NCI-H1092 (cell line): ENCODE measurements at places on chromosomes 1 and 21.

DNA sequence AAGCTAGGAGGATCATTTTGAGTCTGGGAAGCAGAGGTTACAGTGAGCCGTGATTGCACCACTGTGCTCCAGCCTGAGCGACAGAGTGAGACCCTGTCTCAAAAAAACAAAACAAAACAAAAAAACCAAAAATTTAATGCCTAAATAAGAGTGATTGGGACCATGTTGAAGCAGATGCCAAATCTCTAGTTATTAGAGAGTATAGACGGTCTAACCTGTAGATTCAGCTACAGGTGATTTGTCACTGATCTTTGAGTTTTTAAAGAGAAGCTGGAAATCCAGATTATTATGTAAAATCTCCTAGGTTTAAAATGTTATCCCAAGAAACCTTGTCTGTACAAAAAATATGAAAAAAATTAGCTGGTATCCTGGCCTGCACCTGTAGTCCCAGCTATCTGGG is 11.5 kb downstream of the HDAC1 start:
- DNase-seq, result no peak

DNA sequence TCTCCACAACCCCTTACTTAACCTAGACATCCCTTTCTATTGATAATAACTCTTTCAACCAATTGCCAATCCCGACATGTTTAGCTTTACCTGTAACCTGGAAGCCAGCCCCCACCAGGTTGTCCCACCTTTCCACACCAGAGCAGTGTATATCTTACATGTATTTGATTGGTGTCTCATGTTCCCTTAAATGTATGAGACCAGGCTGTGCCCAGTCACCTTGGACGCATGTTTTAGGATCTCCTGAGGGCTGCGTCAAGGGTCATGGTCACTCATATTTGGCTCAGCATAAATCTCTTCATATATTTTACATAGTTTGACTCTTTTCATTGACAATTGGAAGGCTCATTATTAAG is 5.3 kb upstream of the SLC19A1 start:
- DNase-seq, result no peak

GRCh38 chr1:110341146-110341871 is 2.1 kb downstream of the RBM15 start:
- no peak for DNase-seq

DNA sequence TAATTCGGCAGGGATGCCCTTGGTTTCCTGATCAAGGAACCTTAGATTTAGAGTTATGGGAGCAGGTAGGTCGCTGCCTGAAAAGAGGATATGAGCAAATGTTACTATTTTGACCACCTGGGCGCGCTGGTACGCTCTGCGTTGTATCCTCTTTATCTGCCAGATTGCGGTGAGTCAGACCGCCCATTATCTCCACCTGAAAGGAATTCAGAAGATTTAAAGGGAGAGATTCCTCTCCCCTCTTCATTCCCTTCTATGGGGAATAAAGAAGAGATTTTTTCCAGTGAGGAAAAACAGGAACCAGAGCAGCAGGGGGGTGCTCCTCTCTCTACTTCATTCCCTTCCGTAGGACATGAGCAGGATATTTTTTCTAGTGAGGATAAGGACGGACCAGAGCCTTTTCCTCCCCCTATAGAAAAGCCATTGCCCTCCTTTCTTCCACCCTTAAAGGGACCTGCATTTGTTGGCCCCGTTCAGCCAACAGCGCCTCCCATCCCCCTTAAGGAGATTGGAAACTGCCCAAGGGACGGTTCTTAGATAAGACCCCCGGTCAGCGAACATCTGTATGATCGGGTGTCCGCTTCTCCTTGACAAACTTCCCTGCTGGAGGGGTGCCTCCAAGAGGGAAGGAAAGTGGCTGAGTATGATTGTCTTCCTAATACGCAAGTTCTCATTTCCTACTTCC is 34.1 kb downstream of the CLCA1 start:
- DNase-seq, result no peak

GRCh38 chr21:33825915-33826314 is 89.7 kb downstream of the ATP5PO start:
- DNase-seq, result no peak

DNA sequence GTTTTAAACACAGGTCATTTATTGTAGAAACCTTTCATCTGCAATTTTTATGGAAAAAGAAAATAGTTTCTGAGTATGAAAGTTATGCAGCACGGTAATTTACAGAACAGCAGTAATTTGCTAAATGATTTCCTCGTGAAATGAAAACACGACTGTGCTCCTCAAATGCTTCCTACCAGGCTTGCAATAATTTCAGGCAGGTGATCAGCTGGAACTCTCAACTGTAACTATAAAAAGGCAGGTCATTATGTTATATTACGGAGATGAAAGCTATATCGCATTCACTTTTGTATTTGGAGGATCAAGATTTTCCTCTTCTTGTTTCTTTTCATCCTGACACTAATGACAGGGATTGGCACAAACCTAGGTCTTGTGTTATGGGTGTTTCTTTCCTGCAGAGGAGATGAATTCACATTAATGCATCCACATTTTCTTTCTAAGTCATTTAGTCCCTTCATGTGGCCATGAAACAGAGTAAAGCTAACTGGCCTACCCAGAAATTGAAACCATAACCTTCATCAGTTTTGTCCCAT is 57.4 kb downstream of the SAMSN1 start:
- no peak for DNase-seq
